ENCODE measurements at places on chromosomes 11 and 22.

DNA sequence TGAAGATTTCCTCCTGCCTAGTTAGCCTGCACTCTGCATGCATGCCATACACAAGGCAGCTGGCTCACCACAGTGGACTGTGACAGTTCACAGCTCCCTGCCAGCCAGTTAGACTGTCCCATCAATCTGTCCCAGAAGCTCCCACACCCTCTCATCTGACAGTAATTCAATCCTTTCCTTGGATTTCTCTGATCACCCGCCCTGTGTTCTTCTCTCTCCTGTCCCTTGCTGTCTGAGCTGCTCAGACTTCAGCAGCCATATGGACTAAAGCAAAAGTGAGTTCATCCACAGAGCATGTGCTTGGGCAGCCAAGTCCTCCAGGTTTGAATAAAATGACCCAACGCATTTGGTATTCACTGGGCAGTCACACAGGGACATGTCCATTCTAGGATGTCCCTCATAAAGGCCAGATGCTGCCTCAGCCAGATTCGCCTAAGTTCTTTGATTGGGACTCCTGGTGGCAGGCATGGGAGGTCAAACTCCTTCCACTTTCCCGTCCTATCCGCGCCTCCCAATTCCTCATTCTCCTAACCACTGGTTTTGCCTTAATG lies 54.5 kb upstream of the ZBTB44 start:
- DNase-seq: no peak

DNA sequence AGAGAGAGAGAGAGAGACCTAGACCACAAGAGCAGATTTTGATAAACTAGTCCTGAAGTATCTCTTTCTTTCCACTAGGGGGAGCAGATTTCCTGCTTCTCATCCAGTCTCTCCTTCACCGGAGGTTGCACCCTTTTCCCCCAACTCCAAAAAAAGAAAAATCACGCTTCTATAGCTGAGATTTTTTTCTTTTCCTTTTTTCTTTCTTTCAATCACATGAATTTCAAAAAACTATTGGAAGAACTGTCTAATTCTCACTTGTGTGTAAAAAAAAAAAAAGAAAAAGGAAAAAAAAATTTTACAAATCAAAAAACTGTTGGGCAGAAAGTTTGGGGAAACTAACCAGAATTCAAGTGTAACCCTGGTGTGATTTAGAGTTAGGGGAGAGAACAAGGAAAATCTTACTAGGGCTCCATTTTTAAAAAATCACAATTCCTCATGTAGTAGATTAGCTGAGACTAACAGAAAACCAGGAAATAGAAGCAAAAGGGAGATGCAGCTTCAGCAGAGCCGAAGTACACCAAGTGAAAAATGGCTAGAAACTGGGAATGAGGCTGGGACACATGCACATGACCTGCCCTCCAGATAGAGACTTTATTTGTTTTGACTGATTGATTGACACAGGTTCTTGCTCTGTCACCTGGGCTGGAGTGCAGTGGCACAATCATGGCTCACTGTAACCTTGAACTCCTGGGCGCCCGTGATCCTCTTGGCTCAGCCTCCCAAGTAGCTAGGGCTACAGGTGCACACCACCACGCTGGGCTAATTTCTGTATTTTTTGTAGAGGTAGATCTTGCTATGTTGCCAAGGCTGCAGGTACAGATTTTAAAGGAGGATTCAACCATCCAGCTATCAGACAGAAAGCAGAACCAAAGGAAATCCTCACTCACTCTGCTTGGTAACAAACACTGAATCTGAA lies 27.1 kb downstream of the SDHD start:
- peak; percentile 63 for DNase-seq

DNA sequence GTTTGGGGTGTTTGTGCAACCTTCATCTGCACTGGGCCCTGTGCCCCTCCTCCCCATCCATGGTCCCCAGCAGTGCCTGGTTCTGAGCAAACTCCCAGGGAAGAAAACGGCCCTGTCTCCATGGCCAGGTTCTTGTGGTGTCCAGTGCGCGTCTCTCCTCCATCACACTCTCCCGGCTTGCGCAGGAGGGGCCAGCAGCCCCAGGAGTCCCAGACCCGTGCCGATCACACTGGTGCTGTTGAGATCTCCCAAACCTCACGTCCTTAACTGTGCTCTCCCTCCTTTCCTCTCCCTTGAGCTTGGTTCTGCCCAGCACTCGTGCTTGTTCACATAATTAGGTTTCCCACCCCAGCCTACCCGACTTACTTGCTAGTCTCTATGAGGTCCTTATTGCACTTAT lies 10.9 kb upstream of the GRK2 start:
- DNase-seq: no peak

DNA sequence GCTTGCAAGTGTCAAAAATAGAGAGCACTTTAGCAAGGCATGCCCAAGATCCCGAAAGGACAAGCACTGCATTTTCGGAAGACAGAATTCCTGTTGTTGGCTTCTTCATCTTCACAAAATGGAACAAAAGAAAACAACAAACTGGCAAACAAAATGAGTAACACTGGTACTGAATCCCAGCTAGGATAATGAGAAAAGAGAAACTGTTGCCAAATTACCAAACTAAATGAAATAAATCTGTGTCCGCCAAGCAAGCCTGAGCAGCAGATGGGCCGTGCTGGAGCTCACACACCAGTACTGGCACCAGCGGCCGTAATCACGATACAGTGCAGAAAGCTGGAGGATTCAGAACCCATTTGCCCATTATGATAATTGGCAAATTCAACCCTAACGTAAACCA lies 30.6 kb downstream of the TUB start:
- no peak for DNase-seq

- DNase-seq: no peak
Measured at GRCh38 chr22:45885171-45885840, 91.7 kb downstream of the WNT7B start.

GRCh38 chr11:62033191-62034035 lies 66.0 kb upstream of the FTH1 start:
- peak; percentile 34 for DNase-seq

GRCh38 chr11:130854483-130854882 lies 61.8 kb downstream of the SNX19 start:
- DNase-seq: no peak

DNA sequence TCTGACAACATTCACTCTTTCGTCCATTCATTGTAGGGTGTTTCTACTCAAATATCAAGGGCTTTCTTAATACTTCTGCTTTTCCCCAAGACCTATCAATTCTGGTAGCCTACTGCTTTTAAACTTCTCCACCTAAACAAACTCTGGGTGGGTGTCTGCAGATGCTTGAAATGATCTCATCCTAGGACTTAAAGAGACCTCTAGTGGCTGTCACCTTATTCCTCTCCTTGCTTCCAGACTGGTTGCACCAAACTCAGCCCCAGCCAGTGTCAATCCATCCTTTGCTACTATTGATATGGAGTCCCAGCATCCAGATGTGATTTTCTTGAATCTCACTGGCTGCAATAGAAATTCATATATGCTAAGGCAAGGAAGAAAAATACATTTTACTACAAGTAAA lies 274.7 kb downstream of the NXPE2 start:
- DNase-seq: no peak

DNA sequence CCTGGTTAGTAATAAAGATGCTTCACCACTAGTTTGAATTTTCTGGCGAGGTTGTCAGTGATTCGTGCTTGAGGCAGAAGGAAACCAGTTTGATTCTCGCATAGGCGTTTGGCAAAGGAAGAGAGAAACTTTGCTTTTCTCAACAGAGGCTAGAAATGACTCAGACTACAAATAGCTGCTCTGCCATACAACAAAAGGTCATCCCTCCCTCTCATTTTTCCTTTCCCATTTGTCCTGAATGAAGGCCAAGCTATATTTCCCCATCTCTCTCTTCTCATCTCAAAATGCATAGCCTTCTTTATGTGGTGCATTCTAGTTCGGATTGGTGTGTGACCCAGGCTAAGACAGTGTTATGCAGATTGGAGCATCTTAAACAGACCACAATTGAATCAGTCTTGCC lies 741.4 kb downstream of the NTM start:
- DNase-seq: peak; percentile 50

GRCh38 chr11:57425565-57426438 lies 1.1 kb downstream of the SLC43A3 start:
- DNase-seq: no peak

DNA sequence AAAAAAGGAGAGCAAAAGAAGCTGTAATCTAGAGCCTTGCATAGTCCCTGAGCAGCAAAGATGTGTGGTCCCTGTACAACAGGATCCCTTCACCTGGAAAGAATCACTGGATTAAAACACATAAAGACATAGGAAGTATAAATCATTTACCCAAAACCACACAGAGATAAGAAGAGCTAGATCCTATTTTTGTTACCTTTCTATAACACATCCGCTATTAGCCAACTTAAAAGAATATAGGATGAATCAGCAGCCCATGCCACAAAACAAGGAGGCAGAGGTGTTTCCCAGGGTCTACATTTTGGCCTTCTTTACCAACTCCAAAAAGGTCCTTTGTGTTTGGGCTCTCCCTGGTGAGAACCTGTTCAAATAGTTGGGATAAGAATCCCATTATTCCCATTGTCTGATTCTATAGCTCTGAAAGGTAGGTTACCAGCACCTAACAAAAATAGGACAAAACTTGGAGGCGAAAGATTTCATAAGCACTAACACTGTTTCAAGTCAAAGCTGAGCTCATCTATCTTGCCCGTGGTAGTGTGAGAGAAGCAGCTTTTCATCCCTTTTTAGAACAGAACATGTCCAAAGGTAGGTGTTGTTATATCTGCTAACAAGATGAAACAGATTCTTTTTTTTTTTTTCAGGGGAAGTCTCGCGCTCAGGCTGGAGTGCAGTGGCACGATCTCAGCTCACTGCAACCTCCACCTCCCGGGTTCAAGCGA lies 26.8 kb downstream of the PAK1 start:
- DNase-seq: no peak

- DNase-seq: no peak
Measured at GRCh38 chr11:41955066-41955465, 495.6 kb upstream of the LRRC4C start.

GRCh38 chr11:931385-931784 lies 5.7 kb downstream of the AP2A2 start:
- peak; percentile 65 for DNase-seq

- DNase-seq: no peak
Measured at GRCh38 chr11:110113505-110113904, 20.3 kb downstream of the ZC3H12C start.

GRCh38 chr11:11968511-11969280 lies 39.7 kb downstream of the DKK3 start:
- no peak for DNase-seq

DNA sequence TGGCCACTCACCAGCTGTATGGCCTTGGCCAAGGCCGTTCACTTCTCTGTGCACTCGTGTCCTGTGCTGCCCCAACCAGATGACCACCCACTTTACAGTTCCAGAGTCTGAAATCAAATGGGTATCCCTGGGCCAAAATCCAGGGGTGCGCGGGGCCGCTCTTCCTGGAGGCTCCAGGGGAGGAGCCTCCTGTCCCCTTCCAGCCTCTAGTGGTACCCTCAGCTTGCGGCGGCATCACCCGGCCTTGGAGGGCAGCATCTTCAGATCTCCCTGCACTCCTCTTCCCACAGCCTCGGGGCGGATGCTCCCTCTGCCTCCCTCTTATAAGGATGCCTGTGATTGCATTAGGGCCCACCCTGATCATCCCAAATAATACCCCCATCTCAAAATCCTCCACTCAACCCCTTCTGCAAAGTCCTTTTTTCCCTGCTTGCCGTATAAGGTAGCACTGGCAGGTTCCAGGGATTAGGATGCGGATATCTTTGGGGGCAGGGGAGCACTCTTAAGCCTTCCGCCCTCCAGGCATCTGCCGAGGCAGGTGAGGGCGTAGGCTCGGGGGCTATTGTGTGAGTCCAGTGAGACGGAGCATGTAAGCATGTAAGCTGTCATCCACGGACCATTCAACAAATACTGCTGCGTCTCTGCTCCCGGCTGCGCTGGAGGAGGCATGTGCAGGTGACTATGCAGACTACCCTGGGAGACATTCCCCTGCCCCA lies 24.4 kb upstream of the SHISAL1 start:
- DNase-seq: no peak

DNA sequence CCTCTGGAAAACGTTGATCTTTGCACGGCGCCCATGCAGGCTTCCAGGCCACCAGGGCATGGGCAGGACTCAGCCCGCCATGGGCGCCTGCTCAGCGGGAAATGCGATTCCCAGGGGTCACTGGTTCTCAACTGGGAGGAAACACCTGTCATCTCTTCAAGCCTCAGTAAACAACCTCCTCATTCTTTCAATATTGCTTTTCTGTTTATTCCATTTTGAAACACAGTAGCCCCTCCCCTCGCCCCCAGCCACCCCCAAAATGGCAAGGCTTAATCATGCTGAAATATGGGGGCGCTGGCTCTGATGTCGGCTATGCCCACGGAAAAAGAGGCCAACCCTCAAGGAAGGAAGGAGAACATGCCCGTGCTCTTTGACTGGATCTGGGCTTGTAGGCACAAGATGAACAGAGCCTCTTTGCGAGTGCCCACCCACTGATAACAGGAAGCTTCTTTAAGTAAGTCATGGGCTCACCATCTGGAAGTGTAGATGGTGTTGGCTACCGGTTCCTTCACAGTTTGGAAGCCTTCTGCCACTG lies 594 bp upstream of the POU2AF1 start:
- no peak for DNase-seq

GRCh38 chr11:67057205-67057672 lies 592 bp downstream of the RHOD start:
- no peak for DNase-seq

DNA sequence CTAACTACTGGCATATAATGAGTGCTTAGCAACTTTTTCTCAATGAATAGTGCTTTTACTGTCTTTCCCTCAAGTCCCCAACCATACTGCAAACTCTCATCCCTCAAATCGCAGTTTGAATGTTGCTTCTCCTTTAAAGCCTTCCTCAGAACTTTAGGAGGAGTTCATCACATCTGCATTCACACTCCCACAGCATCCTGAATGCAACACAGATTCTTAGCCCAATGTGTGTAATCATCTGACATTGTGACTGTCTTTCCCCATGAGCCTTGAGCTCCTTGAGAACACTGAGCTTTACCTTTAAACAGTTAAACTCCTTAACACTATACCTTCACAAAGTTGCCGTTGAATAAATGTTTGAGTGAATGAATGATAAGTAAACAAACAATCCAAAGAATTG lies 81.7 kb upstream of the FAM181B start:
- no peak for DNase-seq

GRCh38 chr22:42869888-42870480 lies 12.9 kb upstream of the ARFGAP3 start:
- DNase-seq: no peak
